ENCODE measurements at places on chromosomes 12 and 14. TPM values are rescaled to one million over a fixed set of nuclear protein-coding genes. Genes with fewer than 3 reads are reported as not detected.

Gene SLC17A8
- total RNA-seq: 0.26 TPM

Gene PTPRB
- total RNA-seq: 3.3 TPM

Gene RNU6-7
- not detected for total RNA-seq

Gene POLE2
- total RNA-seq: 24.4 TPM

Gene PUS7L
- total RNA-seq: 16.4 TPM

Gene DNAI7
- total RNA-seq: not detected

Data from WTC11 (cell line).